ENCODE measurements at places on chromosomes 12 and 14. TPM values are rescaled to one million over a fixed set of nuclear protein-coding genes. Genes with fewer than 3 reads are reported as not detected.

RBP5 gene
- total RNA-seq: not detected

TRPV4 gene
- total RNA-seq: not detected

IL31 gene
- total RNA-seq: 2.5 TPM

GLIPR1L1 gene
- total RNA-seq: not detected

MYL2 gene
- not detected for total RNA-seq

KCNH3 gene
- total RNA-seq: 1.5 TPM

TEP1 gene
- total RNA-seq: 35.8 TPM

DEGS2 gene
- total RNA-seq: 0.35 TPM

POTEG gene
- total RNA-seq: not detected

CFAP54 gene
- 0.09 TPM for total RNA-seq

GPRC5D gene
- total RNA-seq: not detected

ALX1 gene
- total RNA-seq: not detected

PNMA1 gene
- 29.7 TPM for total RNA-seq

MIP gene
- total RNA-seq: not detected

Measured in activated CD4-positive, alpha-beta T cell treated with anti-CD3 and anti-CD28 coated beads, Interleukin-2, amount 10 ng/mL, durations not matched to agents 24 days and 14 days (primary cell).